Activated CD4-positive, alpha-beta T cell treated with anti-CD3 and anti-CD28 coated beads, Interleukin-2, Interleukin-6, amounts not matched to agents 100 ng/mL and 50 ng/mL, durations not matched to agents 16 hours and 8 hours (primary cell): ENCODE measurements at places on chromosomes 6 and 20.
A peak's percentile ranks its signal among the peaks of the same experiment; 100 is the strongest.

- no peak for DNase-seq
Measured at GRCh38 chr6:155040154-155040553, 45.0 kb downstream of the TIAM2 start.

- peak; percentile 72 for DNase-seq
Measured at GRCh38 chr6:149060300-149060984, 257.1 kb upstream of the TAB2 start.

DNA sequence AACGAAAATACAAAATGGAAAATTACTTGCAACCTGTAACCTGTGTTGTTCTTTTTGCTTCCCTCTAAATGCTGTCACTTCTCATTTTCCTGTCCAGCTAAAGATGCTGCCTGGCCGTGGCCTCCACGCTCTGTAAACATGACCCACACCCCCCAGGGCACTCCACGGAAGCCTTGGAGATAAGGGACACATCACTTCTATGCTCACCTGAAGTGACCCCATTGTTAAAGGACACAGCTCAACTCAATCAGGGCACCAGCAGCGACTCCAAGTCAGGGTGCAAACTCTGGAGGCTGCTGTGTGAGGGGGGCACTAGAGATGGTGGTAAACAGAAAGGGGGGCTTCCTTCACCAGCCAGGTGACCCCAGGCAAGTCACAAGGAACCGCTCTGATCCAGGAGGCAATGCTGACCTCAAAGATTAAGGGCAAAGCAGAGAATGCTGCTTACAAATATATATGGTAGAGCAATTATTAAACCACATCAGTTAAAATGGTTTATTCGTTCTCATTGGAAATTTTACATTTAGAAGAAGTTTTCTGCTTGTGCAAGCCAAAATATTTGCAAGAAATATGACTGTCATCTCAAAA, 13.2 kb downstream of the DIDO1 start:
- no peak for DNase-seq

- no peak for DNase-seq
Measured at GRCh38 chr6:79094938-79095337, 16.9 kb upstream of the PHIP start.

- DNase-seq: no peak
Measured at GRCh38 chr6:108697561-108698161, 136.9 kb downstream of the FOXO3 start.

DNA sequence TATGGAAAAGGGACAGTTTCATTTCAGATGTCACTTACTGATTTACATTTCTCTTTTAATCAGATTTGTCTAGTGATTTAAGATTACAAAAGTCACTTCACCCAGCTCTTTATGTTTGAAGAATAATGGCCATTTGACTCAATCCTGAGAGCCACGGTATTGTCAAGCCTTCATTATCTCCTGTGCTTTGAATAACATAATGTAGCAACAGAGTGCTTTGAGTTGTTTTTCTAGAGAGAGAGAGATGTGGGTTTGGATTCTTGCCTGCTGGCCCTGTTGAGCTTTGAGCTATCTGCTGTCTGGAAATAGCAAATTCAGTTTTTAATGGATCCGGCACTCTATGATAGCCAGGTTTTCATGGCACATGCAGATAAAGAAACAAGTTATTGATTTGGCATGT, 478.4 kb upstream of the SOX4 start:
- no peak for DNase-seq

DNA sequence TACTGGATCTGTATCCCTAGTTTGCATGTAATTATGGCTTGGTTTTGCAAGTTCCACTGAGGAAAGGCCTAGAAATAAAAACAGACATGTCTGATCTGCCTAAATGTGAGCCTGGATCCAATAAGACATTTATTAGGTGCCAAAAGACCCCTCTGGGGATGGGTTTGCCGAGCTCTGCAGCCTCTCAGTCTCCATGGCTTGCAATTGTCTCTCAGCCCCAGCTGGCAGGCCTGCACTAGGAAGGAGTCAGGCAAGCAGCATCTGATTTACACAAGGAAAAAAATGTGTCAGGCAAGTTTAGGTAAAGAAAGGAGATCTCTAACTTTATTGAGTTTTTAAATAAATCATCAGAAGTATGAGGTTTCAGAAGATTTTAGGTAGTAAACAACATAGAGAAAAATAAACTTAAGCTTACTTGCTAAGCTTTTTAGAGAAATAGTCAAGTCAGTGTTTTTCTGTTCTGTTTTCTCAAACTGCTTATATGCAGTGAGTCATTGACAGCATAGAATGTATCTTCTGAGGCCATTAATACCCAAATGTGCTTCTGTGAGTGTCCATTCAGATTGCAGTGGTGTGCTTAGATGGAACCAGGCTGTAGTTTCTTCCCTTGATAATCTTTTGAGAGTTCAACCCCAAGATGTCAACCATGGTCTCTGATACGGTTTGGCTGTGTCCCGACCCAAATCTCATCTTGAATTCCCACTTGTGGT, 121.0 kb downstream of the FHL5 start:
- no peak for DNase-seq

DNA sequence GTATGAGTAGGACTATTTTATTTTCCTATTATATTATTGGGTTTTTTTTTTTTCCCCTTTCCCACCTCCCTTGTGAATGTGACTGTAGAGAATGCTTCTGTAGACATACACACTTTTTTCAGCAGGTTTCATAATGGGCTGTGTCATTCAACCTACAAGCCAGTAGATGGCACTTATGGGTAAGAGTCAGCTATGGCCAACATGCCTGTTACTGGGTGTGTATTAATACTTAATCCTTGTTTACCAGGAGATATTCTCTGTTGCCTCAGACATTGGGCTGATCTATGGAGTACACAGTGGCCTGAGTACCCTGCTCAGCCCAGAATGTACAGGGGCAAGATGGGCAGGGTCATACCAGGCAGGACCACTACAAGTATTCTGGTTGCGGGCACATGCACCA, 382.5 kb downstream of the EPHA7 start:
- peak; percentile 19 for DNase-seq

GRCh38 chr20:6940048-6940447, 172.6 kb downstream of the BMP2 start:
- DNase-seq: peak; percentile 6

- DNase-seq: peak; percentile 7
Measured at GRCh38 chr6:16849280-16849987, 88.2 kb upstream of the ATXN1 start.

DNA sequence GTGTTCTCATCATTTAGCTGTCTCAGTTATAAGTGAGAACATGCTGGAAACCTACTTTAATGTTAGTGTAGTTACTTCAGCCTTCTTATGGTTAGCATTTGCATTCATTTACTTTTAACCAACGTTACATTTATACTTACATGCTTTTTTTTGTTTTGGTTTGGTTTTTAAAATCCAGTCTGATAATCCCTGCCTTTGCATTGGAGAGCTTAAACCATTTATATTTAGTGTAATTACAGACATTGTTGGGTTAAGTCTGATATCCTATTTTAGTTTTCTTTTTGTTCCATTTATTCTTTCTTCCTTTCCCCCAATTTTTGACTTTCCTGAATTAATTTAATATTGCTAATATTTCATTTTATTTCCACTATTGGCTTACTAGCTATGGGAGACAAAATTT, 70.2 kb downstream of the AIG1 start:
- no peak for DNase-seq

GRCh38 chr20:39849664-39850063, 839.4 kb downstream of the MAFB start:
- no peak for DNase-seq

GRCh38 chr6:47655719-47656595, 42.4 kb upstream of the ADGRF4 start:
- peak; percentile 64 for DNase-seq

DNA sequence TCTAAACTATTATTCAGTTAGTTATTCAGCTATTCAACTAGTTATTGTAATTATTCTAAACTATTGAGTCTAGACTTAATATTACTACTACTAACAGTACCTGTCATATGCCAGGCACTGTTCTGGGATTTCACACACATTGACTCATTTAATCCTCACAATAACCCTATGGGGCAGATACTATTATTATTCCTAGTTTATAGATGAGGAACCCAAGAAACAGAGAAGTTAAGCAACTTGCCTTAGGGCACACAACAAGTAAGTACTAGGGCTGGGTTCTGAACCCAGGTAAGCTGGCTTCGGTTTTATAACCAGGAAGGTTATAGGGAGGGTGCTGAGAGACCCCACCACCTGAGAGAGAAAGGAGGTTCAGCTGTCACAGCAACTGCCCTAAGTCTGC, 7.8 kb downstream of the TEAD3 start:
- no peak for DNase-seq

GRCh38 chr6:125246566-125246965, 55.2 kb downstream of the HDDC2 start:
- no peak for DNase-seq

DNA sequence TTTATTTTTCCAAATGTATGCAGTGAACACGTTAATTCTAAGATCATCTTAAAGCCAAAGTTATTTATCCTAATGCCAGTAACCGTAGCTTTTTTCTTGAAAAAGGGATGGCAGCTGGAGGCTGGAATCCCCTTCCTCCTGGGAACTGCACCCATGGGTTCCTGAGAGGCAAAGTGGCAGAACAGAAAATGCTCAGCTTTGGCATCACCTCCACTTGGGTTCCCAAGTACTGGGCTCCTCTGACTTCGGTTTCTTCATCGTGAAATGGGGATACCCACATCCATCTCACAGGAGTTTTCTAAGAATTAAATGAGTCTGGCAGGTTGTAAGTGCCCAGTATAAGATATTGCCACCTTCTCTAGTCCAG, 6.2 kb upstream of the DDX43 start:
- no peak for DNase-seq
